ENCODE measurements at places on chromosomes 12 and 14.

GRCh38 chr12:124727264-124727800 is 136.3 kb downstream of the SCARB1 start:
- DNase-seq = no peak

DNA sequence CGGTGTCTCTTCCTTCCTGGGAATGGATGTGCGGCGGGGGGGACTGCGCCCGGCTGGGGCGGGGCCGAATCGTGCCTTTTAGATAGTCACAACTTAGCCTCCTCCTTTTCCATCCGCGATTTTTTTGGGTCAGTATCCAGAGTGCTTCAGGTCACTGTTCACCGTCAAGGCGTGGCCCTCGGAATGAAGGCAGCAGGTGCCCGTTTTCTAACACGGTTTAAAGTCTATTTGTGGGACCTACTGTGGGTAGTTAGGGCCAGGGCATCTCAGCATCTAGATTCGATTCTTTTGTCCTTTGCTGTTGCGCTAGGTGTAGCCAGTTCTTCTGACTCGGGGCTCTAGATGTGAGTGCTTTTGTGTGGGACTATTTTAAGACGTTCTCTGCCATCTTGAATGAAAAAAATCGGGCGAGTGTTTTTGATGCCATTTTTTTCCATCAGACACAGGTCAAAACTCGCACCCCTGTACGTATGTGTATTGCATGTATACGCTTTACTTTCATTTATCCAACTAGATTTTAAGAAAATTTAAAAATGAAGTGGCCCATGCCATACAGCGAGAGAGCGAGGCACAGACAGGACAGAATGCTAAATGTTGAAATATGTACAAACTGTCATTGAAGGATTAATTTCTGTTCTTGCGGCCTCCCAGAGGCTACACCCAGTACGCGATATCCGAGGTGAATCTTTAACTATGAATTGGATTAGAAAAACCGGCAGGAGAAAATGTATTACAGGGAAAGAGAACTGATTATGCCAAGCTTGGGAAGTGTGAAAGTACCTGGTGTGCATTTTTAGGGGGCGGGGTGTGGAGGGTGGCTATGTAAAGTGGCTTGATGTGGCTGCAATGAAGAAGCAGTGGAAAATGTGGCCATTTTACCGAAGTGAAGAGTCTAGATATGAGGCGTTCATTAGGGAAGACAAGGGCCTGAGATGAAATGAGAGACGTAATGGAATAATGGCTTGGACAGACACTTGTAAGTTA is 835 bp downstream of the VEZT start:
- no peak for DNase-seq

DNA sequence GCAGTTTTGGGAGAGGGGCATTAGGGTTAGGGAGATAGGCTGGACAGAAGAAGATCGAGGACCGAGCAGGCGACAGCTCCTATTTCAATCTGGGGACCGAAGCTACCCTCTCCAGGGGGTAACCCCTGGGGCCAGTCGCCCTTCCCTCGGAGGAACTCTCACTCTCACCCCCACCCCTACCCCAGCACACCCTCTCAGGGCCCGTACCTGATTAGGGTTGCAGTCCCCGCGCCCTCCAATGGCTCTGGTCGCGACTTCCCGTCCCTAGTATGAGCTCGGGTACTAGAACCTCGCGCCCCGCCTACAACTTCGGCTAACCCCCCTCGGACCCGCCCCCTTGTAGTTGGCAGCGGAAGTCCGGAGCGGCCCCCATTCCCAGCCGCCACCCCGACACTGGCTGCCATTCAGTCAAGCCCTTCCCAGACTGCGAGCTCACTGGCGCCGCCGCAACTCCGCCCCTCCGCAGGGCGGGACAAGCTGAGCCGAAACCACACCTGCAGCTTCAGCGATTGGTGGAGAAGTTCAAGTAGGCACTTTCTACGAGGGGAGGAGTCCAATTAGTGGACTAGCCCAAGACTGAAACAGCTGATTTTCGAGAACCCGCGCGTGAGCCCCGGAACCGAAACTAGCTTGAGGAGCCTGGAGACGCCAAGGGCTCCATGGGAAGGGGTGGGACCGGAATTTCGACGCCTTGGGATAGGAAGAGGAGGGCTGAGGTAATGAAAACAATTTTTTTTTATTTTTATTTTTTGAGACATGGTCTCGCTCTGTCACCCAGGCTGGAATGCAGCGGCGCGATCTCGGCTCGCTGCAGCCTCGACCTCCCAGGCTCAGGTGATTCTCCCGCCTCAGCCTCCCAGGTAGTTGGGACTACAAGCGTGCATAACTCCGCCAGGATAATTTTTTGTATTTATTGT is at the start of gene STAT2:
Gene STAT2 (minus strand): TSS at position 257 of the 917 bp plus-strand sequence. CDS start 3,536 bp downstream, outside the sequence.
- DNase-seq = peak; percentile 97

GRCh38 chr14:26925876-26926584 is 328.2 kb upstream of the NOVA1 start:
- DNase-seq = no peak

- no peak for DNase-seq
These were observed 16.4 kb downstream of the MANSC1 start for GRCh38 chr12:12333407-12334366.

DNA sequence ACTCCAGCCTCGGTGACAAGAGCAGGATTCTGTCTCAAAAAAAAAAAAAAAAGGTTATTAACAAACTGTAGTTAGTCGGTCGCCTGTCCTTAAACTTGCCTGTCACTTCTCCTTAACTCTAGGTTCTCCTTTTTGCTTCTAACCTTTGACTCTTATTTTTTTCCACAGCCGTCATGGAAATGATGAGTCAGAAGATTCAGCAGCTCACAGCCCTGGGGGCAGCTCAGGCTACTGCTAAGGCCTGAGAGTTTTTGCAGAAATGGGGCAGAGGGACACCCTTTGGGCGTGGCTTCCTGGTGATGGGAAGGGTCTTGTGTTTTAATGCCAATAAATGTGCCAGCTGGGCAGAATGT is 418 bp upstream of the MYG1 start:
- DNase-seq = peak; percentile 24

GRCh38 chr14:90940318-90940962 is 120.0 kb downstream of the RPS6KA5 start:
- DNase-seq = no peak

DNA sequence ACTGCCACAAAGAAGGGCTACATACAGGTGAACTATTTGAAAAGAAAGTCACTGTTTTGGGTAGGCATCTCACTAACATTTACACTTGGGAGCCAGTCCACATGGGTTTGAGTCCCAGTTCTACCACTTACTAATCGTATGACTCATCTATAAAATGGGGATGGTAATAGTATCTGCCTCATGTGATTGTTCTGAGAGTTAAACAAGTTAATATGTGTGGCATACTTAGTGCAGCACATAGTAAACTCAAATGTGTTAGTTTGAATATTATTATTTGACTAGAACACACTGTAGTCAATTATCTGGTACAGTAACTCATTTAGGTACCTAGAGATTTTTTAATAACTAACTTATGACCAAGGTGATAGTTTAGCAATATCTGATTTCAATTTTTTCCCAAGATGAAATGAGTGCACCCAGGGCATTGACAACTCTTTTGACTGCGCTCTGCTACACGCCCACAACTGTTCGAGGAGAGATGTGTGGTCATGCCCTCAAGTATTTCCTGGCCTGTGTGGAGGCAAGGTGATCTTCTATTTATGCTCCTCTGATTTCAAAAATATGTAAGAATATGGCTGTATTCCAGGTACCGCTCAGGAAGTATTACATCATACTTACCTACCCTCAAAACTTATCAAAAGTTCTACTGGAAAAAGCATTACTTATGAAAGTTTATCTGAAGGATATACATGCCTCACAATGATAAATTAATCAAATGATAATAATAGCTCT is 210.6 kb upstream of the EGLN3 start:
- DNase-seq = no peak

DNA sequence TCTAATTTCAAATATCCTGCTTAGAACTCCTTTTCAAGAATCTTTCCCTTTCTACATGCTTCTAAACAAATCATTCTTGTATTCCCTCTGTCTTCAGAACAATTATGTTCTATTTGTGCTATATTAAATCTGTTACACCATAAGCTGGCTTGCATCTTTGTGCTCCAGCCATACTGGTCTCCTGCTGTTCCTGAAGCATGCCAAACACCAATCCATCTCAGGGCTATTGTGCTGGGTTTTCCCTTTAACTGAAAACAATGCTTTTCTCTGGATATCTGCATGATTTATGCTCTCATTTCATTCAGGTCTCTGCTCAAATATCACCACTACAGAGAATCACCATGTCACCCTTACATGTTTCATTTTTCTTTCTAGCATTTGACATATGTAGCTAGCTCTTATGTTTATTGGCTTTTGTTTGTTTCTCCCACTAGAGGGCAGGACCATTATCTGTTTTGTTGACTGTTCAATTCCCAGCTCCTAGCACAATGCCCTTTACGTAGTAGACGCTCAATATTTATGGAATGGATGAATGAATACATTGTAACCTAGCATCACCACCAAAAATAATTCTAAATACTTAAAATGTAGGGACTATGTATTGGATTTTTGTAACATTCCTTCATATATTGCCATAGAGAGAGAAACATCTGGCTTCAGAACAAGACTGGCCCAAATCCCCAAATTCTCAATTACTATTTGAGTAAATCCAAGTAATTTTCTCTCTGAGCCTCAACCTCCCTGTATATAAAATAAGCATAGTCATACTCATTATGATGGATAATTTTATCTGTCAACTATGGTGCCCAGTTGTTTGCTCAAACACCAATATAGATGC is 302.0 kb upstream of the SYT1 start:
- DNase-seq = no peak

DNA sequence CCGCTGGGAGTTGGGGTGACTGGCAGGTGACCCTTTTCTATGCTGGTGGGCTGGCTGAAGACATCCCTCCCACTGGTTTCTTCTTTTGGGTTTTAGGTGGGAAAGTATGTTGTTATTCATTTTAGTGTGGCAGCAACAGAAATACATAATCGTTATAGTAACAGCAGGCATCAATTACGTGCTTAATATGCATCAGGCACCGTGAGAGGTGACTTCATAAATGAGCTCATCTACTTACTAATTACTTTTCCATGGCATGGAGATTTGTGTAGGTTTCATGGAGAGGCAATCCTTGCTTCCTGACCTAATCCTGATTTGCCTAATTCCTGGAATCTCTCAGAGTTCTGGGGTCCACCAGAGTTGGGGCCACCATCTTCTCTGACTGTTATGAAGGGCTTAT is 13.4 kb upstream of the CELA1 start:
- no peak for DNase-seq

DNA sequence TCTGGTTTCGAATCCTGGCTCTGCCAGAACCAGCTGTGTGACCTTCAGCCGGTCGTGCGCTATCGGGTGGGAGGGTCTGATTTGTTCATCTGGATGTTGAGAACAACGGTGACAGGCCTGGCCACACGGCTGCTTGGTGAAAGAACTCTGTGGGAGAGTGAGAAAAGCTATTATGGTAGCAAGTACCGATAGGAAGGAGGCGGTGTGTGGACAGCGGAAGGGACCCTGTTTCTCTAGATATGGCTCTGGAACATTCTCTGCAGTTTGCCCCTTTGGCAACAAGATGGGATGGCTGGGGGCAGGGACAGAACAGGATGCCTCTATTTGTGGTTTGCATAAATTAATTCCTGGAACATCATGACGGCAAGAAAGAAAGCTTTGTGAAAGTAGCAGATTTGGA is 347.3 kb downstream of the AACS start:
- no peak for DNase-seq

Data from stimulated activated CD4-positive, alpha-beta T cell treated with anti-CD3 and anti-CD28 coated beads, Interleukin-12 subunit alpha, Interleukin-12 subunit beta, amount 100 ng/mL, for 24 hours (primary cell).